ENCODE measurements at places on chromosomes 13 and 19.

GRCh38 chr19:44575116-44575700 lies 38.2 kb upstream of the IGSF23 start:
- no peak for DNase-seq

GRCh38 chr13:110562696-110563462 lies 1.4 kb upstream of the RAB20 start:
- no peak for DNase-seq

DNA sequence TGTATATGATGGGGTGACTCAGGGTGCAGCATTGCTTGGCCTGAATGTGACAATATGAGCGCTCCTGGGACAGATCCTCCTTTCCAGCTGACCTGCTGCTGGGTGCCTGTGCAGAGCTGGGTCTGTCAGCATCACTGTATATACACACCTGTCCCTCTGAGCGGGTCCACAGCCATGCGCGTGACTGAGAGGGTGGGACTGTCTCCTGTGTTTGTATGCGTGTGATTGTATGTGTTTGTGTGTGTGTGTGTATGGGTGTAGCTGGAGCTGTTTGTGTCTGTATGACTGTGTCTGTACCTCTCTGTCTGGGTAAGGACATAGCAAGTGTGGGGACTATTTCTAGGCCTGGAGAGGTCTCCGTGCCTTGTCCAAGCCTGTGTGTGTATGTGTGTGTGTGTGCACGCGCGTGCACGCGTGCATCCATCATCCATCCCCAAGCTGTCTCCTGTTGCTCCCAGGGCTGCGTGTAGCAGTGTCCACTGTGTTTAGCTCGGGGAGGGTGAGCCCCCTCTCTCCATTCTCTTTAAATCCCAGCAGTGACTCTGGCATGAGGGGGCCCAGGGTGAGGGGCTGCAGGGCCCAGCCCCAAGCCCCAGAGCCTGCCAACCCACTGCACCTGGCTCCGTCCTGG lies 8.3 kb downstream of the IGLON5 start:
- DNase-seq: no peak

DNA sequence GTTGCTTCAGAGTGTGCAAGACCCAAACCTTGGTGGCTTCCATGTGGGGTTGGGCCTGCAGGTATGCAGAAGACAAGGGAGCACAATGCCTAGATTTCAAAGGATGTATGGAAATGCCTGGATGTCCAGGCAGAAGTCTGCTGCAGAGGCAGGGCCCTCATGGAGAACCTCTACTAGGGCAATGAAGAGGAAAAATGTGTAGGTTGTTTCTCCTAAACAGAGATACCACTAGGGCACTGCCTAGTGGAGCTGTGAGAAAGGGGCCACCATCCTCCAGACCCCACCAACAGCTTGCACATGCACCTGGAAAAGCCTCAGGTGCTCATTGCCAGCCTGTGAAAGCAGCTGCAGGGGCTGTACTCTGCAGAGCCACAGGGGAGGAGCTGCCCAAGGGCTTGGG lies 532.6 kb upstream of the GPC6 start:
- DNase-seq: no peak

DNA sequence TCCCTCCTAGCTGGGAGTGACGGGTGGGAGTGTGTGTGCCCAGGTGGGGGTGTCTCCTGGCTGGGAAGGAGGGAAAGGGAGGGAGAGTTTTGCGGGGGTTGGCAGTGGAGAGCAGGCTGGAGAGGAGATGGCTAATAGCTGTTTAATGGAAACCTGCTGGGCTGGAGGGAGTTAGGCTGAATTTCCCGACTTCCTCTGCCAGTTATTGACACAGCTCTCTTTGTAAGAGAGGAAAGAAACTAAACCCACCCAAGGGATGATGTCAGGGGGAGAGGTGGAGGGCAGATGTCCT lies 10.2 kb upstream of the ILF3 start:
- no peak for DNase-seq

DNA sequence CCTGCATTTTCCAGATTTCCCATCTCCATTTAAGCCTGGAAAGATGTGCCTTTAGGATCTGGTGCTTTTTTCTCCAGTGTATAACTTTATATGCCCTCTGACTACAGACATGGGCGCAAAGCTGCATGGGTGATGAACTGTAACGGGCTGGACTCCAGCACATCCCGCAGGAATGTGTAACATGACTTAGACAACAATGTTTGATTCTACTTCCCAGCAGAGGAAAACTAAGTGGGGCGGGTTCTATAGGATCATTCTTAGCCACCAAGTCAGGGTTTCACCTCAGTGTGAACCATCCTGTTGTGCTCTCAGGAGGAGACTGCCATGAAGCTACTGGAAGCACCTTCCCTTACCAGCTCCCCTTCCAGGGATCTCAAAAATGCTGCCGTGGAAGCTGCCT lies 93.2 kb upstream of the SERP2 start:
- no peak for DNase-seq

DNA sequence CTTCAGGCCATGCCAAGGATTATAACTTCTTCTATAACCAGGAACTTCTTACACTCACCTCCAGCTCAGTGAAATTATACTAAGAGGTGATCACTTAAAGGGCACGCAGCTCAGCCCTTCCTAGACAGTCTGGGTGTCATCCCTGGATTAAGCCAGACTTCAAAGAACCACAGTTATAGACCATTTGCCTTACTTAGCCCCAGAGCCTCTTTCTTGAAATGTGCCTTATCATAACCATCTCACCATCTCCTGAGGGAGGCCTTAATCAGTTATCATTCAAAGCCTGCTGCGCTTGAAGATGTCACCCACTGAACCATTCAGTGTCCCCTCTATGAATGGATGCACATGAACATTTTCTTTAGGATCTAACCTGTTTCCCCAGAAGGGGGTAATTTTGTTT lies 10.1 kb upstream of the DHRS12 start:
- no peak for DNase-seq

GRCh38 chr13:42808341-42808940 lies 27.1 kb downstream of the FAM216B start:
- no peak for DNase-seq

DNA sequence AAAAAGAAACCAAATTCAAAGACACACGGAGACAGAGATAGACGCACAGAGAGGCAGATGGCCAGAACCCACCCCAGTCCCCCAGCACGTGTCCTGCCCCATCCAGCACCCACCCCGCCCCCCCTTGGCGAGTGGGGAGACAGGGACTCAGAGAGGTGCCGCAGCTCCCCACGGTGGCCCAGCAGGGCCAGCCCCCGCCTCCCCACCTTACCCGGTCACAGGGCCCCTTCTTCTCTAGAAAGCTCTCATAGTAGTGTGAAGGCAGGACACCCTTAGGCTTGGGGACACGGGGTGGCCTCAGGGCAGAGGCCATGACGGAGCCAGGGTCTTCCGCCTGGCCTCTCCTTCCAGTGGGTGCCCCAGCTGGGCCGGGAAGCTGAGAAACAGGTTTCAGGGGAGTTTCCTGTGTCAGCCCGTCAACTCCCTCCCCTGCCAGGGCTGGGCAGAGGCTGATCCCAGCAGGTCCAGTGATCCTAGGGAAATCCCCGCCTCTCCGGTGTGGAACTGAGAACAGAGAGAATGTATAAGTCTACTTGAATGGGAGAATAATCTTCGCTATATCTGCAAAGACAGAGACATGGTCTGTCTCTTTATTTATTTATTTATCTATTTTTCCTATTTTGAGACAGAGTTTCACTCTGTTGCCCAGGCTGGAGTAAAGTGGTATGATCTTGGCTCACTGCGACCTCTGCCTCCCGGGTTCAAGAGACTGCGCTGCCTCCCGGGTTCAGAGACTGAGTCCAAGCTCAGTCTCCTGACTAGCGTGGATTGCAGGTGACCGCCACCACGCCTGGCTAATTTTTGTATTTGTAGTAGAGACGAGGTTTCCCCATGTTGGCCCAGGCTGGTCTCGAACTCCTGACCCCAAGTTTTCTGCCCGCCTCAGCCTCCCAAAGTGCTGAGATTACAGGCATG lies at the start of gene STAP2:
STAP2 (minus strand) TSS at position 387 of the 915 bp plus-strand sequence; CDS start at position 313, 74 bp downstream.
- DNase-seq: no peak
